ENCODE measurements at places on chromosomes 16 and 17.

- DNase-seq: no peak
Observed at GRCh38 chr17:1186923-1187771, 7.4 kb upstream of the ABR start.

DNA sequence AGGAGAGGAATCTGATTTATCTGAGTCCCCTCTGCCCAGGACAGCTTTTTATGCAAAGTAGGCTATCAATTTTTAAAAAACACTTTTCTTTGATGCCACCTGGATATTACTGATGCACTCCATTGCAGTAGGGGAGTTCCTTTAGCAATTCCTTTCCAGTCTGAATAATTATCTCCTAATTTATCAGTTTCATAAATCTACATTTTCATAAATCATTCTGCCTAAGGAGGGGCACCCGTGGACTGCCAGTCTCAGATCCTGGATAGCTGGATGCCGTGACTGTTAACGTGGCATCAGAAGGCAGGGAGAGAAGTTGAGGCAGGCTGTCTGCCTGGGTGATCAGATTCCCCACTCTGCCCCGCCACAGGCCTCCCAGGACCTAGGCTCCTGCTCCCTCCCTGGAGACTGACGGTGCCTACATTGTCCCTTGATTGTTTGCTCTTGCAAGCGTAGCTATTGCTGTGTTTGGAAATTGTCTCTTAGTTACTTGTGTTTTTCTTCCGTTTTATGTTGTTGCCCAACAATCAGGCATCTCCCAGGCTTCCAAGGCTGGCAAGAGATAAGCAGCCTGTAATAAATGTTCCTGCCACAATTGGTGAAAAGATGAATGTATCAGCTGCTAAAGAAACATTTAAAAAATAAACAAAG, 75.2 kb downstream of the KATNIP start:
- DNase-seq: no peak

- no peak for DNase-seq
Observed at GRCh38 chr17:80799538-80800480, 191.8 kb upstream of the CHMP6 start.

DNA sequence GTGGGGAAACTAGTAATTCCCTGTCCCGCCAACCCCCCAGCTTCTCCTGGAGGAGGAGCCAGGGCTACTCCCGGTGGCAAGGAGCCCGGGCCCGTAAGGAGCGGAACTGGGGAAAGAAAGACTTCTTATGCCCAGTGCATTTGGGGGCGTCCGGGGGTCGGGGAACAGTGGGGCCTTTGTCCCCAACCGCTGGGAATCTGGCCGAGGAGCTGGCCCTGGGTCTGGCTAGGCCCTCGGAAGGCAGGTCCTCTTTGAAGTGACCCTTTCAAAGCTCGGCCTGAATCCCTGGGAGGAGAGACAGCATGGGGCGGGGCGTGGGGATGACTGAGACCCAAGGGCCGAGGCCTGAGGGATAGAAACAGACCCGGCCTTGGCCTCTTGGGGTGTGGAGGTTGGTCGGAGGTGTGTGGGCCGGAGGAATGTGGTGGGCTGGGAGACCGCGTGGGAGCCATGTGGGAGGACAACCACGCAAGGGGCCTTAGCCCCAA, 6.0 kb downstream of the ARHGAP23 start:
- no peak for DNase-seq

- no peak for DNase-seq
Observed at GRCh38 chr16:4313563-4314531, 2.0 kb upstream of the GLIS2 start.

DNA sequence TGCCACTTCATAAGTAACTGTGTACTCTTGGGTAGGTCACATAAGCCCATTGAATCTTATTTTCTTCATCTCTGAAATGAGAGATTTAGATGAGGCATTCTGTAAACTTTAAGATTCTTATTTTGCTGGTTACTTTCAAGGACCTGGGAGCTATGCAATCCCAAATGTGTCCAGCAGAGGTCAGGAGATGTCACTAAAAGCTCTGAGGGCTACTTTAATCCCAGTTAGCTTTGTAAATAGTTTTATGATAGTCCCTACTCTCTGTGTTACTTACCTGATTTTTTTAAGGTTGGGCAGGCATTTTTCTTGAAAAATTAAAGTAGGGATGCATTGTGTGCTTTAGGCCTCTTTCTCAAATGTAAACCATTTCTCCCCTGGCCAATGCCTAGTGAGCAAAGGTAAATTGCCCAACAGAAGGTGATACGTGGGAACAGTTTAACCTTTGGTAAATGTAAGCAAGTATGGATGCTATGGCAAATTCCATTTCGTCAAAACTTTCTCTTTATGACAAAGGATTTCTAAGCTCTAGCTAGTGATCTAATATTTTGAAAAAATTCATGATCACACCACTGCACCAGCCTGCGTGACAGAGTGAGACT, 57.1 kb upstream of the WSB1 start:
- peak; percentile 26 for DNase-seq

DNA sequence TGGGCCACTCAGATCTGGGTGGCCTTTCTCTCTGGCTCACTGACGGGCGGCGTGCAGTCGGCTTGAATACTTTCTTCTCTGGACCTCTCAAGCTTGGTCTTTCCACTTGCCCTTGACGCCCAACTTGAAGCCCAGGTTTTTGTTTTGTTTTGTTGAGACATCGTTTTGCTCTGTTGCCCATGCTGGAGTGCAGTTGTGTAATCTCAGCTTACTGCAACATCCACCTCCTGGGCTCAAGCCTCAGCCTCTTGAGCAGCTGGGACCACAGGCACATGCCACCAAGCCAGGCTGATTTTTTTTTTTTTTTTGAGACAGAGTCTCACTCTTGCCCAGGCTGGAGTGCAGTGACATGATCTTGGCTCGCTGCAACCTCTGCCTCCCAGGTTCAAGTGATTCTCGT, 22.7 kb upstream of the KIF19 start:
- DNase-seq: no peak

- no peak for DNase-seq
Observed at GRCh38 chr17:57337390-57337789, 81.1 kb downstream of the MSI2 start.

- DNase-seq: no peak
Observed at GRCh38 chr17:79745641-79746105, 14.9 kb downstream of the ENPP7 start.

DNA sequence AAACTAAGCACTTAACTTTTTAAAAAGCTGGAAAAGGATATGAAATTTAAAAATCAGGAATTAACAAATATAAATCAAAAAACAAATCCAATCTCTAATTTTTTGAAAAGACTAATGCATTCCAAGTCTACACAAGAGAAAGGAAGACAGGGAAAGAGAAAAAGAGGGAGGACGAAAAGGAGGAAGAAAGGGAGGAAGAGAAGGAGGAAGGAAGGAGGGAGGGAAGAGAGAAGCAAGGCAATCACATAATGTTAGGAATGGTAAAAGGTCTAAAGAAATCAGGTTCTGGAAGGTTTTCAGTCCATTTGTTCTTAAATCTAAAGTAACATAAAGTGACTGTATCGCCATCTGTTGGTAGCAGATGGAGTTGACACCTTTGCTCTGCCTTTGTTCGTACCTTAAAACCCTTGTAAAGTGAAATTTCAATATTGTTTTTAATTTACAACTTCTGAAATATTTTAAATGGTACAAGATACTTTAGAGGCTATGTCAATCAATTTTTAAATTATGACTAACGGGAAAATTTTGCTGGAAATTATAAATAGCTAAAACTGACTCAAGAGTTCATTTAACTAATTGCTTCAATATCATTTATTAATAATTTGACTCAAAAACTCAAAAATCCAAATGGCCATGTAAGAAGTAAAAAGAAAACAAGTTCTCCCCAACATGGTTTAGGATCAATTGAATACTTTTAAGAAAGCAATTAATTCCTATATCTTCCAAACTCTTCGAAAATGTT, 20.4 kb upstream of the CDYL2 start:
- DNase-seq: peak; percentile 32

DNA sequence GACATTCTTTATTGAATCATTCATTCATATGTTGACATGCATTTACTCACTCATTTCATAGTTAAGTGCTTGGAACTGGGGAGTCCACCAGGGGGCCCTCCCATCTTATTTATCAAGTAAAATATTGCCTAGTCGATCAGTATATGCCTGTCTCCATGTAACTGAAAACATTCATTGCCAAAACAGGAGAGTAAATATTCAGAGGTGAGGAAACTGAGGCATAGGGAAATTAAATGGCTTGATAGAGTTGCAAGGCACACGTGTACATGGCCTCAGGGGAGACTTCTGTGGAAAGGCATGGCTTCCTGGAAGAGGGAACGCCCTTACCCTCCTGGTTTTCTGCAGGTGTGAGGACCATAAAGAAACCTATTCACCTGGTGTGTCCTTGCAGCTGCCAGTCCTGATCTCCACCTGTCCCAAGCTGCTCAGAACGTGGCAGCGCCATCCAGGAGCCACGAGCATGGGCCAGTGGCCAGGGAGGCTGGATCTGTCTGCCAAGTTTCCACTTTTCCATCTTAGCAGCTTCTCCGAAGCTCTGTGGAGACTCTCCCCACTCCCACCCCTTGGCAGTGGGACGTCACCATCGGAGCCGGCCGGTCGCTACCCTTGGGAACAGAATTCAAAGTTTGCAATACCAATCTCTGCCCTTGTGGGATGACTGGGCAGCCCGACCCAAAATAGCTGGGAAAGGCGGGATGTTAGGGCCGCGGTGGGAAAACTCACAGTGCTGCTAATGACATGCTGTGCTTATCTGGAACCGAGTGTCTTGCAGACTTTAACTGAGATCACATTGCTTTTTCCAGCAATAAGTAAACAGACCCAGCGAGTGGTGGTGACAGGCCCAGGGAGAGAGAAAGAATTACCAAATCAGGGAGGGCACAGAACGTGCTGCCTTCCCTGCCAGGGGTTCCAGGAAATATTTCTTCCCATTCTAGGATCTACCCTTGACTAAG, 4.1 kb upstream of the C1QTNF1 start:
- DNase-seq: no peak

DNA sequence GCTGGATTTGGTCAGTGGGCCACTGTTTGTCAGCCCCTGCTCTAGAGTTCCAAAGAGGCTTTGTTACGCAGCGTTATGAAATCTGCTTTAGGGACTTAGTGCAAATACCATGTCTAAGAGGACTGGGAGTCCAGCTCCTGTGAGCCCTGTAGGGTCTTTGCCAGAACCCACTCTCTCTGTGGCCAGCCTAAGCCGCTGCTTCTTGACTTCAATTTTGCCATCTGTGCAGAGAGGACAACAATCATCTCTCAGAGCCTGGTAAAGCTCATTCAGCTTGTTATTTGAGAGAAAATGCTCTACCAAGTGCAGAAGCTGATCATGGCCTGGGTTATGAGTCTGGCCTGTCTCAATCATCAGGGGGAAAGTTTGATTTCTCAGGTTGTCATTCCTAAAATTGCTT, 17.9 kb downstream of the CA10 start:
- DNase-seq: no peak
